ENCODE measurements at places on chromosomes 5 and 9.
A peak's percentile ranks its signal among the peaks of the same experiment; 100 is the strongest.

DNA sequence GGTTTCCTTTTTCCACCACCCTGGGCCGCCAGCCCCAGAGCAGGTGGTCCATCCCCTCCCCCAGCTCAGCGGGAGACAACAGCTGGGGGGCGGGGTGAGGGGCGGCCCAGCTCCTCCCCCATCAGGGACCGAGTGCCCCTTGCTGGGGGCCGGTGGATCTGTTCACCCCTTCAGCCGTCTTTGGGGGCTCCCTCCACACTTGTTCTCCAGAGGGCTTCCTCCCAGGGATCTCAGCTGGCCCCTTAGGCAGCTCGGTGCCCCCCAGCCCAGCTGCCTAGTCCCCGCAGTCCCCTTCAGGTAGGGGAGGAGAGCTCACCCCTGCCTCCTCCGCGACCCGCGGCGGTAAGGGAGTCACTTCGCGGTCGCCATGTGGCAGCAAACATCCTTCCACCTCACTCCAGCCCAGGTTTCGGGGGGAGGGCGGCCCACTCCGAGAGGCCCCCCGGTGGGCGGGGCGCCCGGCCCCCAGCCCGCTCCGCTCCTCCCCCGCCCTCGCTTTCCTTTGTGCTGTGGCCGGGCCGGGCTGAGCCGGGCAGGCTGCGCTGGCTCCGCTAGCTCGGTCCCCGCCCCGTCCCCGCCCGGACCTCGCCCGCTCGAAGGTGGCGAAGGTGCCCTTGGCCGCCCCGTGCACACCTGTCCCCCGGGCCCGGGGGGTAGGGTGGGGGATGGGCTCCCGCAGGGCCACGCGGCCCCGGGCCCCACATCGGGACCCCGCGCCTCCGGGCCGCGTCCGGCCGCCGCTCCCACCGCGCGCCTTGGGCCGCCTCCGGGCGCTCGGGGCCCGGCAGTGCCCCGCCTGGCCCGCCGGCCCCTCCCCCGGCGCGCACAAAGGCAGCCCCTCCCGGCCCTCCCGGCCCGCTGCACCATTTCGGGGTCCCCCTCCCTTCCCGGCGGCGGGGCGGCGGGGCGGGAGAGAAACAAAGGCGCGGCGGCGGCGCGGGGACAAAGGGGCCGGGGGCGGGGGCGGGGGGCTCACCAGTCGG is 683 bp downstream of the DBN1 start:
- DNase-seq = no peak

DNA sequence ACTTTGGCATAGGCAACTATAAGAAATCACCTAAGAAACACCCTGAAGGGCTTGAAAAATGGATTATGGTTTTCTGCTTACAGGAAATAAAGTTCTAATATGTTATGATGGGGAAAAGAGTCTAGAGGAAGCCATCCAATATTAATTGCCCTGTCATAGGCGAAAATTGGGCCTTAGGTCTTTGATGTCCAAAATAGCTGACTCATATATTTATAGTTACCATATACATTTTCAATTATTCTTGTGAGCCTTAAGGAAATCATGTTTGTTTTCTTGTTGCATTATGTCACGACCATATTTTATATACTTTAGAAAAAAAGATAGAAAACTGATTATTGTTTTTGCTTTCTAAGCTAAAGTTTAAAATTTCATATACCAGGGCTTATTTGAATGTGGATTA is 509.1 kb downstream of the CDH12 start:
- DNase-seq = no peak

- DNase-seq = no peak
These were observed 14.9 kb upstream of the TMEM38B start for GRCh38 chr9:105679257-105680022.

DNA sequence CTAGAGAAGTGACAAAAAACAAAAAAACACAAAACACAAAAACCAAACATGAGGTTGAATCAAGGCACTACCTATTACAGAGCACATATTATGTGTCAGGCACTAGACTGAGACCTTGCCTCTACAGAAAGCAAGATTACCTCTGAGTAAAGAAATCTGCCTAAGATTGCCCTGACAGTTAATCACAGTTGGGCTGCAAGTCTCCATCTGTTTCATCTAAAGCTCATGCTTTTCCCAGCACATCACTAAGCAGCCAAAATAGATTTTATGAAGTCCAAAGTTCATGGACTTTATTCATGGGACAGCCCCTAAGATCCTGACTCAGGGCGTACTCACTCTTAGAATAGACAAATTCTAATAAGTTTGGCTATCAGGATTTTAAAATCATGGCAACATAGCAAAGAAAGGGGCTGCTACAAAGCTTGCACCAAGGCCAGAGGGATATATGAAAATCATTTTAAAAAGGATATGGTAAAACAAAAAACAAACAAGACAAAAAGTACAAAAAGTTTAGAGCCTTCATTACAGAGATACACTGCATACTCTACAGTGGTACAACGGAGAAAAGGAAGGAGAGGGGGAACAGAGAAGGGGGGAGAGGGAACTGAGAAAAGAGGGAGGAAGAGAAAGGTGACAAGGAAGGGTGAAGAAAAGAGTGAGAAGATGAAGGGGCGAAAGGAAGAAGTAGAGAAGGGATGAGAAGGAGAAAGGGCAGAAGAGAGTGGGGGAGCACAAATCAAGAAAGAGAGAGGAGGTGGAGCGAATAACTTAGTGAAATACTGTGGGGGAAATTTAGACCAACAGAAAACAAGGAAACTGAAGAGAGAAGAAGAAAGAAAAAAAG is 58.2 kb downstream of the RICTOR start:
- peak; percentile 65 for DNase-seq

- DNase-seq = no peak
These were observed 57.9 kb downstream of the GCNT1 start for GRCh38 chr9:76516871-76517270.

GRCh38 chr9:14349447-14350348 is 35.8 kb upstream of the NFIB start:
- DNase-seq = no peak

- no peak for DNase-seq
These were observed 26.5 kb upstream of the PCSK1 start for GRCh38 chr5:96459313-96460121.

Data from suppressor macrophage treated with lipopolysaccharide for 4 hours (primary cell).